ENCODE measurements at places on chromosomes 1 and 21.

GRCh38 chr1:27658951-27659496, 13.0 kb downstream of the IFI6 start:
- DNase-seq: no peak

- no peak for DNase-seq
These were observed 589.7 kb downstream of the PTPRU start for GRCh38 chr1:29825941-29826415.

DNA sequence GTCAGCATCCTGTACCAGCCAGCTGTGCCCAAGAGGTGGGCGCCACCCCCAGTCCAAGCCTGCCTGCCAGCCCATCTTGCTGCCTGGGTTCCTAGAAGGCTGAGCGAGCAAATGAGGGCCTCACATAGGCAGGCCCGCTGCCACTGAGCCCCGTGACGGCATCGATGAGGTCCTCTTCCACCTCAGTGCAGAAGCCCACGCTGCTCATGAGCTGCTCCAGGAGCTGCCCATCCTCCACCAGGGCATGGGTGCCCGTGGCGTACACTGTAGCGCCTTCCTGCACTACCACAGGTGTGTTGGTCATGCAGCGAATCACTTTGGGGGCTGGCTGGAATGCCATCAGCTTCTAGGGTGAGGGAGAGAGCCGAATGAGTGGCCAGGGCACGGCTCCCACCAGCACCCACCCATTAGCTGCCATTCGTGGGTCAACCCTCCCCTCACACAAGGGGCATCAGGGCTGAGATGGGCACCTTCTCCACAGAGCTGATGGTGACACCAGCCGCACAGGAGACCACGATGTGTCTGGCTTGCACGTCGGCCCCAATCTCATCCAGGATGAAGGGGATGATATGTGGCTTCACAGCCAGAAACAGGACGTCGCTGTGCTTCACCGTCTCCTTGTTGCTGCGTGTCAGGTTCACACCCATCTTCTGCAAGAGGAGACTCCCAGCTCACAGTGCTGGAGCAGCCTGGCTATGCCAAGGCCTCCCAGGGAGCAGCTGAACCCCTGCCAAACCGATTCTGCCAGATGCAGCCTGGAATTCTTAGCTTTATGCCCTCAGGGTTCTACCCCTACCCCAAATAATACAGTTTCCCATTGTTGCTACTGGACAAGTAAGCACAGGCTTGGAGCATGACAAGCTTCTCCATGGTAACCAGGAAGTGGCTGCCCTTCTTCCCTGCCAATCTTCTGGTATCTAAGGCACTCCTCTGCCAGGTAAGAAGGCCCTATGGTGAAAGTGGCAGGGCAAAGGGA, 2.0 kb downstream of the PYCR2 start:
- peak; percentile 57 for DNase-seq

DNA sequence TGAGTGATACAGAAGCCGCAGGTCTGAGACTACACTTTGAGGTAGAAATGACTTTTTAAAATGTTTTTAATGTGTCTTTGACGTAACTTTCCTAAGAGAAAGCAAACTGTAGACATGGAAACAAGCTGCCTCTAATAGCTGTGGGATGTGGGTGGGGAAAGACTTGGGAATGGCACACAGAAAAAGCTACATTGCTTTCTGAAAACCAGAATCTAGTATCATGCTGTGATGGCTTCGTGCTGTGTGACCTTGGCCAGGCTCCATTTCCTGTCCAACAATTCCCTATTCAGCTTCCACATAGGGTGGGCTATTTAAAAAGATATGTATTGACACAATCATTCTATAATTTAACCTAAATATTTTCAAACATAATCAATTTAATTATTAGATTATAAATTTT, 909.1 kb downstream of the NCAM2 start:
- DNase-seq: no peak

DNA sequence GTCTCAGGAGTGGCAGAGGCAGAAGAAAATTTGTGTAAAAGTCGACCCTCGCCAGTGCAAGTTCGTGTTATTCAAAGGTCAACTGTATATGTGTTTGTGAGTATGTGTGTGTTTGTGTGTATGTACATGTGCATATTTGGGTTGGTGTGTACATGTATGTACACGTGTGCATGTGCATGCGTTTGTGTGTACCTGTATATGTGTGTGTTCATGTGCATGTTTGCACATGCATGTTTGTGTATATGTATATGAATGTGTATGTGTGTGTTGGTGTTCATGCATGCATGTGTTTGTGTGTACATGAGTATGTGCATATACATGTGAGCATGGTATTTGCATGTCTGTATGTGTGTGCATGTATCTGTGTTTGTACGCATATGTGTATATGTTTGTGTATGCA, 21.7 kb upstream of the TENT5C start:
- DNase-seq: no peak

GRCh38 chr1:200631375-200631774, 10.8 kb upstream of the KIF14 start:
- no peak for DNase-seq

DNA sequence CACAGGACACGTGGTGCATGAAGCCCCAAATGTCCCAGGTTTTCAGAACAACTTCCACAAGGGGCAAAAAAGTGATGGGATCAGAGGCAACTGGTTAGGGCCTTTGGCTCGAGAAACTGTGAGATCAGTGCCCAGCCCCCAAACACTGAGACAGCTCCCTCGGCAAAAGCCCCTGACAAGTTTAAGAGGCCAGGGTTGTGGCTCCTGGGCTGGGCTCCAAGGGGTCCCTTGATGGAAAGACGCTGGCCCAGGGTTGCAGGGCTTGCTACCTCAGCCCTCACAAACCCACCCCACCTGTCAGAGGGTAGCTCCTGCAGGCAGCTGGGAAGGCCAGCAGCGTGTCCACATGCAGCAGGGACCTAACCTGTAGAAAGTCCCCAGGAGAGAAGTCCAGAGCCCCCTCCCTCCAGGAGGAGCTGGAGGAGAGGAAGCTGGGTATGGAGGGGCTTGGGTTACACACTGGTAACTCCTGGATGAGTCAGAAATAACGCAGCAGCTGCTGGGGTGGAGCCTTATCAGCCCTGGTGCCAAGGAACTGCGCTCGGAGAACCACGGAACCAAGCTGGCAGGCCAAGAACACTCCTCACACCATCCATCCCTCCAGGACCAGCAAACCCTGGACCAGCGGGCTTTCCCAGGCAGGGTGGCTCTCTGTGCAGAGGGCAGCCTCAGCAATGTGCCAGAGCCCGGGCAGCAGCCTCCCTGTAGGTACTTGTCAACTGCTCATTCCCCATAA, 37.5 kb downstream of the CTNNBIP1 start:
- DNase-seq: peak; percentile 95

GRCh38 chr1:3170561-3171453, 101.8 kb downstream of the PRDM16 start:
- DNase-seq: peak; percentile 82
